Hepatocyte (in vitro differentiated cells): ENCODE measurements at places on chromosomes 4 and X. TPM values are rescaled to one million over a fixed set of nuclear protein-coding genes. Genes with fewer than 3 reads are reported as not detected.

The RHOH gene
- total RNA-seq, result 0.36 TPM in 1 of 2 replicates, not detected in the other

The RNF128 gene
- total RNA-seq, result 95.0 and 101 TPM in 2 replicates

The GNRHR gene
- total RNA-seq, result not detected in 2 replicates

The SCML2 gene
- total RNA-seq, result 4.5 and 5.7 TPM in 2 replicates

GRCh38 chrX:1012678-1013300 lies 199.7 kb downstream of the CRLF2 start:
- no peaks in the 10 kb centered on the region for H3K27me3 ChIP-seq
- no peaks in the 10 kb centered on the region for H3K4me1 ChIP-seq
- no peaks in the 10 kb centered on the region for H3K36me3 ChIP-seq
- no peak overlapping the region for H3K4me3 ChIP-seq

DNA sequence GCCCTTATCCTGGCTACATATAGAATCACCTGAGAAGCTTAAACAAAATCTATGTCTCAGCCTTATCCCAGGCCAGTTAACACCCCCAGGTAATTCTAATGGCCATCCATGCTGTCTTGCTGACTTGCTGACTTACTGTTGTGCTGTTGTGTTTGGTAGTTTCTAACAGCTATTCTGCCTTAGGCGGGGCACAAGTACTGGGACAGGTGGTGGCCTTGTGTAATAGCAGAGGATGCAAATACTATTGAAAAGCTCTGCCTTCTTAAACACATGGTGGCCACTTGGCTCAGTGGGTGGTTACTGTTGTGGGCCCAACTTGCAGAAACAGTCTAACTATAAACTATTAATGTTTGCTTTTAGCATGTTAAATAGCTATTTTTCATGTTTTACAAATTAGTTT lies 56.2 kb downstream of the CDS1 start:
- no peak overlapping the region for H3K4me3 ChIP-seq
- no peaks in the 10 kb centered on the region for H3K4me1 ChIP-seq
- no peak overlapping the region for H3K27ac ChIP-seq
- no peaks in the 10 kb centered on the region for H3K36me3 ChIP-seq
- H3K27me3 ChIP-seq, result no peaks in the 10 kb centered on the region
- no peak for DNase-seq

DNA sequence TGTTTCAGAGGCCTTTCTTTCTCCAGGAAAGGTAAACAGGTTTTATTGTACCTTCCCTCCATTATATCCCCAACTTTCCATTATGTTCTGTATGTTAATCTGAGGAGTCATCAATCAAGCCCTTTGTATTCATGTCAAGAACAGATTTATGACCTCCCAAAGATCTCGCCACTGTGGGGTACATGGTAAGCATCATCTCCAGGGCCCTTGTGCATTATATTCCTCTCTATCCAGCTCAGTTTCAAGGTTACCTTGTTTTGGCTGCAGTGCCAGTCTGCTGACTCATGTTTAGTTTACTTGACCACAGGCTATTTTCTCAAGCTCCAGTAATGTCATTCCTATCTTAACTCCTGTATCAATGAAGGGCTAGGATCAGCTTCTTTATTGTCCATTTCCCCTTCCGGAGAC lies 125.1 kb upstream of the FRMPD4 start:
- no peak overlapping the region for H3K4me3 ChIP-seq
- no peaks in the 10 kb centered on the region for H3K4me1 ChIP-seq
- no peak overlapping the region for H3K27ac ChIP-seq
- no peaks in the 10 kb centered on the region for H3K27me3 ChIP-seq
- H3K36me3 ChIP-seq, result no peaks in the 10 kb centered on the region

GRCh38 chrX:68199062-68199848 lies 234.0 kb downstream of the OPHN1 start:
- no peaks in the 10 kb centered on the region for H3K4me1 ChIP-seq
- peak overlapping the region; percentile 11 for H3K27ac ChIP-seq
- H3K36me3 ChIP-seq, result no peaks in the 10 kb centered on the region
- H3K4me3 ChIP-seq, result no peak overlapping the region

GRCh38 chrX:9911487-9911886 lies 55.7 kb upstream of the CLDN34 start:
- no peak overlapping the region for H3K4me3 ChIP-seq
- H3K27me3 ChIP-seq, result no peaks in the 10 kb centered on the region
- H3K4me1 ChIP-seq, result no peaks in the 10 kb centered on the region
- no peak for DNase-seq
- no peaks in the 10 kb centered on the region for H3K36me3 ChIP-seq

GRCh38 chr4:147779451-147779850 lies 47.6 kb downstream of the ARHGAP10 start:
- no peaks in the 10 kb centered on the region for H3K27me3 ChIP-seq
- H3K4me3 ChIP-seq, result no peak overlapping the region
- peaks cover 4% of the 10 kb centered on the region for H3K4me1 ChIP-seq
- H3K27ac ChIP-seq, result no peak overlapping the region
- no peaks in the 10 kb centered on the region for H3K36me3 ChIP-seq

DNA sequence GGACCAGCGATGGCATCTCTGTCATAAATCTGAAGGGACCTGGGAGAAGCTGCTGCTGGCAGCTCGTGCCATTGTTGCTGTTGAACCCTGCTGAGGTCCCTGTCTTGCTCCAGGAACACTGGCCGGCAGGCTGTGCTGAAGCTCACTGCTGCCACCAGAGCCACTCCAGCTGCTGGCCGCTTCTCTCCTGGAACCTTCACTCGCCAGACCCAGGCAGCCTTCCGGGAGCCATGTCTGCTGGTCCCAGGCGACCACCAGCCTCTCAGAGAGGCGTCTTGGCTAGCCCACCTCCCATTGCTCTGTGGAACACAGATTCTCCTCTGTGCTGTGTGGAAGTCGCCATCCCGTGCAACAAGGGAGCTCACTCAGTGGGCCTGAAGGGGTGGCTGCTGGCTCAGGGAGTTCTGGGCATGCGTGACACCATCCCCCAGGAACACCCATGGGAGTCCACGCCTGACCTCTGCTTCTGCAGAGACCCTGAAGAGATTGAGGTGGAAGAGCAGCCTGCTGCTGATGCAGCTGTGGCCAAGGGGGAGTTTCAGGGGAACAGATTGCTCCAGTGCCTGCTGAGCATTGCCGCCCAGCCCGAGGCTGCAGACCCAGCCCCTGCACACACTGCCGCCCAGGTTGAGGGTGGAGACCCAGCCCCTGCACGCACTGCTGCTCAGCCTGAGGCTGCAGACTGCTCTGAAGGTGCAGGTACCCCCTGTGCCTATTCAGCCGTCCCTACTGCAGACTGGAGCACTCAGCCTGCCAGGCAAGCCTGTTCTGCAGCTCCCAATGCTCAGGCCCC lies 33.1 kb upstream of the CYP4V2 start:
- H3K36me3 ChIP-seq, result no peaks in the 10 kb centered on the region
- no peaks in the 10 kb centered on the region for H3K4me1 ChIP-seq
- no peak overlapping the region for H3K27ac ChIP-seq
- DNase-seq, result peak; percentile 5
- H3K4me3 ChIP-seq, result no peak overlapping the region

DNA sequence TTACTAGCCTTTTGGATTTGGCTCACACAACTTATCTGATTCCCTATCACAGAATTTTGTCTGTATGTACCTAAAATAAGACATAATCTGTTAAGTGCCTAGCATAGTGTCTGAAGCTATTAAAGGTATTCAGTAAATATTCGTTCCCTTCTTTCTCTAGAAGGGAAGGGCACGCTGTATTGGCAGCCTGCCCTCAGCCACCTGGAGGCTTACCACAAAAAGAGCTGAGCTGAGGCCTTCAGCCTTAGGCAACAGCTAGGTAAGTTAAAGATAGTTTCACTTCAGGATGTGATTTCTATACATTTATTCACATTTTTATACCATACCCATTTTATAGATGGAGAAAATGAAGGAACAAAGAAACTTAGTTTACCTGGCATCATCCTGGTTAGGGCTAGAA lies 400.0 kb upstream of the LCORL start:
- H3K4me3 ChIP-seq, result no peak overlapping the region
- H3K36me3 ChIP-seq, result no peaks in the 10 kb centered on the region
- H3K27ac ChIP-seq, result no peak overlapping the region
- no peak for DNase-seq
- H3K27me3 ChIP-seq, result no peaks in the 10 kb centered on the region

GRCh38 chr4:149029056-149029651 lies 586.9 kb upstream of the NR3C2 start:
- no peaks in the 10 kb centered on the region for H3K4me1 ChIP-seq
- no peaks in the 10 kb centered on the region for H3K27me3 ChIP-seq
- H3K27ac ChIP-seq, result no peak overlapping the region
- peak; percentile 41 for DNase-seq

DNA sequence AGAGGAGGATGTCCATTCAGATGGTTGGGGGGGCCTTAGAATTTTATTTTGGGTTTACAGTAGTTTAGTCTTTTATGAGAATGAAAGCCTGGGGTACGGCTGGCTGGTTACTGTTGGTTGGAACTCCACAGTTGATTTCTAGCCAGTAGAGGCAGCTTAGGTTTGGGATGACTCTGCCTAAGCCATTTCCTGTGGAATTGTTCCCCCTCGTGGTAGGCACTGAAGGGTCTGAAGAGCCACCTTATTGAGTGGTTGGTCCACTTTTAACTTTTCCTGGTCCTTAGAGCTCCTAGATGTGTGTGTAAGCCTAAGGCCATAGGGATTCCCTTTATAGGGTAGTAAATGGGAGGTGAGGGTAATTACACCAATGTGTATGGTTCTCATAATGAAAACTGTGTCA lies 19.7 kb downstream of the SPIN3 start:
- H3K4me1 ChIP-seq, result no peaks in the 10 kb centered on the region
- H3K36me3 ChIP-seq, result no peaks in the 10 kb centered on the region
- no peak overlapping the region for H3K27ac ChIP-seq
- H3K27me3 ChIP-seq, result no peaks in the 10 kb centered on the region
- no peak for DNase-seq

- H3K27ac ChIP-seq, result peak overlapping the region; percentile 94
- peak; percentile 67 for DNase-seq
- no peak overlapping the region for H3K4me3 ChIP-seq
- no peaks in the 10 kb centered on the region for H3K27me3 ChIP-seq
- H3K4me1 ChIP-seq, result no peaks in the 10 kb centered on the region
These were observed 56.6 kb downstream of the LINC00632 start for GRCh38 chrX:140766024-140766611.

DNA sequence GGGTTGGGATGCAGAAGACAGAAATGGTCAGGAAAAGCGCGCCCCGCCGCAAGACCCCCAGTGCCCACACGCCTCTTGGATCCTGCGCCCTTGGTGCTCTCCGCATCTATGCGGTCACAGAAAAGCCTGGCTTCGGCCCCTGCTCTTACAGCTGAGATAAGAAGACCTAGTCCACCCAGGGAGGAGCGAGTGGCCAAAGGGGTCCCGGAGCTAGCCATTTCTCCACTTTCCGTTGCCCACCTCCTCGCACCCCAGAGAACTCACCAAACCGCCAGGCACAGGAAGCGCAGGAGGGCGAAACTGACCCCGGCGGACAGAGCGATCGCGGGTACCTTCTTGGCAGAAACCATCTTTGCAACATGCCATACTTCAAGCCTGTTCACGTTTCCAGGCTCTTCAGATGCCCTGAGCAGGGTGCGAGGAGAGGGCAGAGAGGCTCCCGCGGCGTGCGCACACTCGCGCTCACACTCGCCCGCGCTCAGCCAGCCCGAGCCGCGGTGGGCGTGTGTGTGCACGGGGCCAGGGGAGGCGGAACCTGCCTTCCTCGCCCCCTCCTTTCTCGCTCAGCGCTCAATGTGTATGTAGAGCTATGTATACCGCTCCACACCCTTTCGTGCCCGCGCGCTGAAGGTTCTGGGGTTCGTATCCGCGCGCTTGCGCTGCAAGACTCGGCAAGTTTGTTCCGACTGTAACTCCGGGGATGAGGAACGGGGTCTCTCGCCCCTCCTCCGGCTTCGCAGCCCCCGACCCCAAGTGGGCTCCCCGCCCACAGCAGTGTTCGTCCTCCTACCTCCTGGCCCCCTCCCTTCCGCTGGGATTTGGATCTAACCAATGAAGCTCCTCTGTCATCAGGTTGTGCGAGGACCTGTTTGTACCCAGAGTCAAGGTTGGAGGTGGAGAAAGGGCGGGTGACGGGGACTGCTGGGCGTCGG lies at the start of gene GABRA4:
GABRA4 (minus strand) TSS at position 507 of the 932 bp plus-strand sequence; CDS start at position 350, 157 bp downstream.
- peak; percentile 26 for DNase-seq
- H3K27me3 ChIP-seq, result peaks cover 59% of the 10 kb centered on the region
- no peaks in the 10 kb centered on the region for H3K36me3 ChIP-seq
- H3K4me3 ChIP-seq, result peak within 1 kb of the TSS; percentile 16
